ENCODE measurements at places on chromosomes 12 and 14.

DNA sequence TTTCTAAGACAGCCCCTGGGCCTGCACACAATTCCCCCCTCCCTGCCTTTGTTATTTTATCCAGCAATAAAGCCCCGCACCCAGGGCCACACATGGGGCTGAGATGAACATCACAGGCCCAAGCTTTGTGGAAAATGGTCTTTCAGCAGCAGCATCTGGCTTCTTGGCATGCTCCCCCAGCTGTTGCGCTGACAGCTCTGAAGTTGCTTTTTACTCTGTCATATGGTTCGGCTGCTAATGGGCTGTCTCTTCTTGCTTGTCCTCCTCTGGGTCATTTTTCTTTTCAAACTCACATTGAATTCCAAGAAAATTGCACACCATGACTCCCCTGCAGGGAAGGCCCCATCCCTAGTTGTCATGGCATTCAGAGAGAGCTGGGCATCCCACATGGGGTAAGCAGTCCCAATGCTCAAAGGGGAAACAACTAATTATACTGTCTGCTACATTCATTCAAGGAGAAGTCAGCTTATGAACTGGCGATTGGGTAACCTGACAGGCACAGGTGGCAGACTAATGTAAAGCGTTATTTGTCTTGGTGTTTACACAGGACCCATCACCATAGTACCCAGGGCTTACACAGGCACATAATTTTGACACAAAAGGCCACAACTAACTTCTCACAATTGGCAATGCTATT lies 74.0 kb upstream of the CDKN3 start:
- DNase-seq = no peak

DNA sequence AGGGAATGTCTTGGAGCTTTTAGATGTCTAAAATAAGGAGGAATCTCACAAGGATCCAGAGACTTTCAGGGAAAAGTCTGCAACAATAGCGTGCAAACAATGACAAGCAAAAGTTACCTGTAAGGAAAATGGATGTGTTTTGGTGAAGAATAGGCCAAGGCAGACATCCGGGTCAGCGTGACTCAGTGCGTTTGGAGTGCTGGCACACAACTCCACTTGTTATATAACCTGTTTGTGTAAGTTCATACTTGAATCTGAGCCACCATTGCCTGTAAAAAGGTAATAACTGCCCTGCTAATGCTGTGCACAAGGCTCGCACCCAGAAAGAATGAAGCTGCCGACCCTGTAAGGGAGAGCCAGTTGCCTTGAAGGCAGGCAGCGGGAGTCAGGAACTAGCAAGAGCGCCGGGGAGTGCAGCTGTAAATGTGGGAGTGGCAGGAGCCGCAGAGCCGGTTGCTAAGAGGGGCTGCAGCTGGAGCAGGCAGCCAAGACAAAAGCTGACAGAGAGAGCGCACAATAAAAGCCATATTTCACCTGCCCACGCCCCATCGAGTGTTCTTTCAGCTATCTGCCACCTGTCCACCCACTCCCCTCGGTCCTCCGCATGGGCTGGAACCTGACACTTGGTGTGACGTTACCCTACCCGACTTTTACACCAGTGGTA lies 638.5 kb upstream of the MIS18BP1 start:
- DNase-seq = no peak

GRCh38 chr12:51976376-51977160 lies 25.1 kb downstream of the ACVR1B start:
- no peak for DNase-seq

- DNase-seq = no peak
Observed at GRCh38 chr14:68693926-68694325, 98.9 kb downstream of the ZFP36L1 start.

GRCh38 chr12:106214571-106214970 lies 33.2 kb downstream of the CKAP4 start:
- no peak for DNase-seq

- DNase-seq = no peak
Observed at GRCh38 chr12:24360461-24360860, 411.0 kb upstream of the SOX5 start.

- no peak for DNase-seq
Observed at GRCh38 chr14:71591929-71592328, 340.3 kb upstream of the RGS6 start.
